ENCODE measurements at places on chromosomes 4 and X.

- no peak for DNase-seq
Measured at GRCh38 chr4:84916227-84916626, 50.3 kb downstream of the WDFY3 start.

GRCh38 chr4:83712890-83713289 is 177.0 kb downstream of the GPAT3 start:
- DNase-seq: no peak

GRCh38 chr4:26459054-26459755 is 31.1 kb downstream of the CCKAR start:
- no peak for DNase-seq

GRCh38 chr4:44845309-44845708 is 119.0 kb upstream of the GNPDA2 start:
- DNase-seq: no peak

- DNase-seq: no peak
Measured at GRCh38 chrX:131747173-131747572, 203.3 kb downstream of the OR13H1 start.

DNA sequence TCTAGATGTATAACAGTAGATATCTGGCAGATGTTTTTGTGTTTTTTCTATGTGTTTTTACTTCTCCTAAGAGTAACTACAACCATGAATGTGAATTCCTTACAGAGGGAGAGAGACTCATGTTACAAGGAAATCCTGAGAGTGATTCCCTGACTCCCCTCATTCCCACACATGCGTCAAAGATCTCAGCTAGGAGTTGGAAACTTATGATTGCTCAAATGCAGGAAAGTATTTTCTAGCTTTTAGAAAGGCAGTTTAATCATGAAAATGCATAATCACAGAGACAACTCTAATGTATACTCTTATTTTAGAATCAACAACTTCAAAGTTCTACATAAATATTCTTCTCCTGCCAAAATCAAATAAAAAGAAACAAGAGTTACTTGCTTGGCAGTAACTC is 121.8 kb downstream of the PDE5A start:
- DNase-seq: no peak

DNA sequence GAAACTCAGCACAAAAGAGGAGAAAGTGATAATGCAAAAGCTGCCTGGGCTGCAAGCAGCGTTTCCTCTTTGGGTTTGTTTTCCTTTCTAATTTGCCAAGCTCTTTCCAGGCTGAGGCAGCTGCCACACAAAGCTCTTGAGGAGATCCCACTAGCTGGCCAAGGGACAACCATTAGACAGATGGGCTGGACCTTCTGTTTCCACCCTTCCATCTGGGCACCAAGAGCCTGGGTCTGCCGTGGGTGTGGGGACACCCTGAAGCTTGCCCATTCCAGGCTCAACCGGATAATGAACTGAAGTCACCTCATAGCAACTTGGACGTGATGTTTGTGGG is 194.6 kb upstream of the C1QTNF7 start:
- DNase-seq: peak; percentile 5

DNA sequence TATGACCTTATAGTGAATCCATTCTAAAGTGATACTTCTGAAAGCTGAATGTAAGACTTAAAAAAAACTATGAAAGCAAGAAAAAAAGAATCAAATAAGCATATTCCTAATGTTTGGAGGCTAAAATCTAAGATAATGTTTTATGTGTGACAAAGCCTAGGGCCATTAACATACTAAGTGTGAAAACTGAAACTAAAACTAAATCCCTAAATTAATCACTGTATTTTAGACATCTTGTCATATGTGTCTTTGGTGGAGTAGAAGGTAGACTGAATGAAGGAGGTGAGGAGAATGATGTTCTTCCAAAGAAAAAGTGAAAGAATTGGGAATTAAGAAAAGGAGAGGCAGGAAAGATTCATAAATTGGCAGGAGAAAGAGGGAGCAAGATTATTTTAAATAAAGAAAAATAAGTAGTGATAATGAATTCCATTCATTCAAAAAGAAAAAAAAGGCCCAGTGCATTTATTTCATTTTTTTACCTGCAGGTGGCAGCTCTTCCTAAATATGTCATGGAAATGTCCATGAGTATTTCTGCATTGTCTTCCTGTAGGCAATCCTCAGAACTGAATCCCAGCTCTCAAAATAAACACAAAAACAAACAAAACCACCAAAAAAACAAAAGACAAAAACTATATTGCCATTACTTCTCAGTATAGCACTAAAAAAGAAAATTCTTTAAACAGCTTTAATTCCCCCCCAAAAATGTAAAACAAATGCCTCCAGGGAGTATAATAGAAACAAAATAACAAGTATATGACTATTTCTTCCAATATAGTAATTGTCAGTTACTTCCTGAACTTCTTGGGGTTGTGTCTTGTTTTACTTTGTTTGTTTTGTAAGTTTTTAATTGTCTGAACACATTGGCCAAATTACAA is 17.0 kb upstream of the AP1AR start:
- no peak for DNase-seq

DNA sequence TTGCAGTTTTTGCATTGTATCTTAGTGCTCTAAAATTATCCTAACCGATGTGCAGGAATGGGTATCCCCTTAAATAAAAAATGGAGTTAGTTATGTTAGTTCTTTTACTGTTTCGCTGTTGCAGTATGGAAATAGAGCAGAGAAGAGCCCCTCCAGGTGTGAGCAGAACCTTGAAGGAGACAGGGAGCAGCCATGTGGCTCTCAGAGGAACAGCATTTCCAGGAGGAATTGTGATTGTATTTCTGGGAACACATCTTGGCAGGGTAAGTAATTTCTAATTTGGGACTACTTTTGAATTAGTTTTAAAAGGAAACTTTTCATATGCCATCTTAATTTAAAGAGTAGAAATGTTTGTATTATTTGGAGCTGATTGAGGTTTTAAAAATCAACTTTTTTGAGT is 5.3 kb upstream of the CCDC158 start:
- no peak for DNase-seq

GRCh38 chrX:149937871-149938426 is 342 bp downstream of the EOLA2 start:
- no peak for DNase-seq

DNA sequence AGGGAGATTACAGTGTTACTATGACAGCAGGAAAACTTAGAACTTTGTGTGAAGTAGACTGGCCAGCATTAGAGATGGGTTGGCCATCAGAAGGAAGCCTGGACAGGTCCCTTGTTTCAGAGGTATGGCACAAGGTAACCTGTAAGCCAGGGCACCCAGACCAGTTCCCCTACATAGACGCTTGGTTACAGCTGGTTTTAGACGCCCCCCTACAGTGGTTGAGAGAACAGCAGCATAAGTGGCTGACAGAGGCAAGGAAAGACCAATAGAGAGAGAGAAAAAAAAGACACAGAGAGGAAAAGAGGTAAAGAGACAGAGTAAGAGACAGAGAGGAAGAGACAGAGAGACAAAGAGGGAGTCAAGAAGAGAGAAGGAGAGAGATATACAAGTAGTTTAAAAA is 144.5 kb downstream of the GC start:
- no peak for DNase-seq

- DNase-seq: no peak
Measured at GRCh38 chr4:25160714-25161592, 704 bp upstream of the SEPSECS start.

GRCh38 chrX:34859191-34859590 is 83.4 kb upstream of the FAM47B start:
- no peak for DNase-seq

GRCh38 chrX:107560980-107561379 is 67.3 kb upstream of the PRPS1 start:
- no peak for DNase-seq

- no peak for DNase-seq
Measured at GRCh38 chrX:132486599-132487178, 2.1 kb downstream of the MBNL3 start.

DNA sequence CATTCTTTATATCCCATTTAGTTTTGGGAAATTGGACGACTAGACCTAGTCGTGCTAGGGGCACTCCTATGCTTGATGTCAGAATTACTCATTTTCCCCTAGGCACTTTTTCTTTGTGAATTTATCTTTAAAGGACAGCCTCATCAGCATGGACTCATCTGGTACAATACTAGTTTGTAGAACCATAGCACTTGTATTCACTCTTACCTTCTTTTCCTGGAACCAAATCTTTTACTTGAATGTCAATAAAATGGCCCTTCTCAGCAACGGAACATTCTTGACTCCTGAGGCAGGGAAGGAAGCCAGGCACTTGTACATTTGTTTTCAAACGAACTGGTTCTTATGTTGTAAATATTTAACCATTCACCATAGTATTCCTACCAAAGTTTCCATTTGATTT is 187.1 kb downstream of the SHROOM3 start:
- no peak for DNase-seq

DNA sequence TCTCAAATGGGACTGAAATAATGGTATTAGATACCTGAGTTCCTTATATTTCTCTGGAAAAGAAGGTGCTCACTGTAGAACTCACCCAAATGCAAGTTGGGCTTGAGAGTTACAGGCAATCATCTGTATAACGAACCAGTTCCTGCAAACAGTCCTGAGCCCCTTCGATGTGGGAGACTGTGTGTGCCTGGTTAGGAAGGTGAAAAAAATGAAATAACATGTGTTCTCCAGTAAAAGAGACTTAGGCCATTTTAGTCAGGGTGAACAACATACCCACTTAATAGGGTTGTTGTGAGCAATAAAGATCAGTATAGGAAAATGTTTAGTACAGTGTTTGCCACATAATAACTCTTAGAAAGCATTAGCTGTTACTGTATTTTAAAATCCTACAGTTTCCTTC is 23.4 kb downstream of the STIM2 start:
- no peak for DNase-seq

- no peak for DNase-seq
Measured at GRCh38 chr4:98481167-98481566, 177.2 kb downstream of the TSPAN5 start.

GRCh38 chr4:121995790-121996537 is 44.1 kb upstream of the TRPC3 start:
- DNase-seq: no peak

- peak; percentile 33 for DNase-seq
Measured at GRCh38 chrX:155094468-155095061, 23.3 kb downstream of the BRCC3 start.

DNA sequence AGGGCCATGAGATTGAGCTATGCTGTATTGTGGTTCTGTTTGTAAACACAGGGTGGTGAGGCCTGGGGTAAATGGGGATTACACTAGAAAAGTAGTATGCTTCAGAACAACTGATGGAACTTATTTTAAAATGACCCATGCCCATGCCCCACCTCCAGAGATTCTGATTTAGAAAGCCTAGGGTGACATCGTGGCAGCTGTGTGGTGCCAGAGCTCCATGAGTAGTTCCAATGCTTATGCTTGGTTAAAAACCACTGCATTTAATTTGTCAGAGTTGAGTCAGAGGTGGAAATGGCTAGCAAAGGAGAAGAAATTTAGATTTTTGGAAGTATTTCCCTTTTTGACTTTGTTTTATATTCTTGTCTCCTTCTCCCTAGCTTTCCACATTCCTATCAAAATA is 63.4 kb upstream of the PDE5A start:
- DNase-seq: no peak

GRCh38 chrX:68669094-68669860 is 21.8 kb downstream of the STARD8 start:
- no peak for DNase-seq

GRCh38 chr4:143455211-143455610 is 58.3 kb upstream of the SMARCA5 start:
- DNase-seq: no peak

DNA sequence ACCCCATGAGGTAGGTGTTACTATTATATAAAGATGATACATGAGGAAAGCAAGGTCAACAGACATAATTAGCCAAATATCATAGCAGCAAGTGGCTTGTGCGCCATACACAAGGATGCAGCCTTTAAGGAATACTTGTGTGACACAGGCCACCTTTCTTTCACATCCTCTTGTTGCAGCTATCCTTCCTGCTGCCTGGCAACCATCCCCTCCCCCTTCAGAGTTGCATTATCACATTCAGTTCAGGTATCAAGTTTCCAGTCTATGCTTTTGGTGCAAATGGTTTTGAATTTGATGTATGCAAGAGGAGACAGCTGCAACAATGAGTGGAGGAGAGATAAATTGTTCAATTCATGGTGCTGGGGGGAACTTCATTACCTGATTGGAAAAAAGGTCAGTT is 6.4 kb downstream of the ZCCHC18 start:
- DNase-seq: no peak

GRCh38 chr4:56371426-56372220 is 15.7 kb downstream of the AASDH start:
- DNase-seq: no peak

DNA sequence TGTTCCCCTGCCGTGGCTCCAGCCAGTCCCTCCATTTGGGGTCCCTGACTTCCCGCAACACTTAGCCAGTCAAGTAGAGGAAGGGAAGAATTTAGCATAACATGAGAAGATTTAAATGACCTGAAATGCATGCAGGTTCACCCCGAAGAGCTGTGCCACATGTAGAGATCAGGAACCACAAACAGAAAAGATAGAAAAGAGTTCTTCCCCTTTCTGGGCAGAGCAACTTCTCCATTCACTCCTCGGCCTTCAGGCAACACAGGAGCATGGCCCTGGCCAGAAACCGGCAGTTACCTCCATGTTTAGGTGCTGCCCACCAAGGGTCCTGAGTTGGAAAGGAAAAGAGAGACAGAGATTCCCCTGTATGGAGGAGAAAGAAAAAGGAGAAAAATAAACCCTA is 5.2 kb downstream of the NLRP2B start:
- no peak for DNase-seq

GRCh38 chrX:24173115-24173847 is 23.8 kb downstream of the ZFX start:
- DNase-seq: no peak

DNA sequence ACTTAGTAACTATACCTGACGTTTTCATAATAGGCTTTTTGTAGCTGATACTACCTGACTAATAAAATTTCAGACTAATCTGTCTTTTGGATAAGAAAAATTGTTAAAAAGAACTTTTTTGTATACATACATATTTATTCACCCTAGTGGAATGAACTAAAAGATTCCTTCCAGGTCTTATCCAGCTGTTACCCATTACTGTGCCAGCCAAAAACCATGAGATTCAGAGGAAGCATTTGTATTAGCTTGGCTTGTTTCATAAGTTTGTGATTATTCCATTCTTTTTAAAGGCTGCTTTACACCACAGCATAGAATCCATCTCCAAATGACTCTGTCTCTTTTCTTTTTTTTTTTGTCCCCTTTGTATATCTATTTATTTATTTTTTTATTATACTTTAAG is 149.4 kb downstream of the FAT4 start:
- no peak for DNase-seq

- no peak for DNase-seq
Measured at GRCh38 chrX:114582264-114582632, 1.6 kb upstream of the HTR2C start.

GRCh38 chrX:46686003-46686645 is 72.8 kb downstream of the SLC9A7 start:
- DNase-seq: peak; percentile 17

GRCh38 chr4:6964858-6965257 is 55.2 kb downstream of the TBC1D14 start:
- DNase-seq: no peak

Data from activated CD4-positive, alpha-beta T cell treated with anti-CD3 and anti-CD28 coated beads for 4 hours (primary cell).